Posterior cingulate gyrus (tissue), 11 donors: ENCODE measurements at places on chromosomes 7 and 10.

GRCh38 chr7:33854178-33854577 lies 51.2 kb upstream of the BMPER start:
- no peak for DNase-seq

DNA sequence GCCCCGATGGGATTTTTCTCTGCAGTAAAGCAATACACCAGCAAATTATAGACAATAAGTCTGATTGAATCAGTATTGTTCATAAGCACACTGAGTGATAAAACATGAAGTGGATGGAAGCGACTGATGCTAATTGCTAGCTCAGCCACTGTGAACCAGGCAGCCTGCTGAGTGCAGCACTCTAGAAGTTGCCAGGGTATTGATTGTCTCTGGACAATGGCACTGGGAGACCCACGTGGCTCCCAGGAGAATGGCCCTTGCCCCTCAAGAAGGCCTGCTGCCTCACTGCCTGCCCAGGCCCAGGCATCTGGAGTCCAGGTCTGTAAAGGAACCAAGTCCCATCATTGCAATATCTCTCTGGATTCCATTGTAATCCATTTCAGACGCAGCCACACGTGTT lies 80.4 kb upstream of the TCERG1L start:
- no peak for DNase-seq

DNA sequence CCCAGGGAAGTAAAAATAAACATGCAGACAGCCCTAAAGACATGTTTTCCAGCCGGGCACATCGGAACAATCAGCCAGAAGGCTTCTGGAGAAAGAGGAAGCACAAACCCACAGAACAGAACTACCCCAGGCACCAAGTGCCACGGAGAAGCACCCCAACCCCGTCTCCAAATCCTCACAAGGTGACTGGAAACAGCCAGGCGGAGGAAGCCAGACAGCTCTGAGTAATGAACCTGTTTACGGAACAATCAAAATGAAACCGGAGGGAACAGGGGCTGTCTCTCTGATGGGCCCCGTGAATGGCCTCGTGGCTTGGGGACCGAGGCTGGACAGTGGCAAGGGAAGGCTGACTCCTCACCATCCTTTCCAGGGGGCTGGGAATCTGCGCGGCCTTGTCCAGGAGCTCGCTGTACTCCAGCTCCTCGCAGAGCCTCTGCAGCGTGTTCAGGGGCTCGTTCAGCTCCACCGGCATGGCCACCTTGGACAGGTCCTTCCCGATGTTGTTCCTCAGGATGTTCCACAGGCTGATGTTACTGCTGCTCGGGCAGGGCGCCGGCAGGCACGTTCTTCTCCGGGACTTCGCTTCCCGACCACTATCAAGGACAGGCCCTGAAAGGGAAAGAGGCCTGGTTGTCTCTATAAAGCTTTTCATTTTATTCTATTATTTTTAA lies 77.0 kb upstream of the GSDME start:
- no peak for DNase-seq

GRCh38 chr7:42739638-42740037 lies 172.2 kb downstream of the C7orf25 start:
- no peak for DNase-seq

- DNase-seq = no peak
Measured at GRCh38 chr7:68581417-68581816, 1016.9 kb upstream of the AUTS2 start.

DNA sequence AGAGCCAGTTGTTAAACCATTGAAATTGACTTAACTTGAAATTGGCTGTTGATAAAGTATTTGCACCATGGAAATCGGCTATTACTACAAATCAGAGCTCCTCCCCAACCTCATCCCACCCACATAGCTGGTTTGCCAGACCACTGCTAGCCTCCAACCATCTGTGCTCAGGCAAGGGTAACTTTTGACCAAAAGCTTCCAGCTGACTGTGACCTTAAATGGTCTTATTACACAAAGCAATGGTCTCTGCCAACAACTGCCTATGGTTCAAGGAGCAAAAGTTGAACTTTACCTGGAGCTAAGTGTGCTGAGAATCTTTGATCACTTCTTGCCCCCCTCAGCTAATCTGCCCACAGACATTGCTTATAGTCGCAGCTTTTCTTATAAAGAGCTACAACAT lies 48.5 kb upstream of the ADRB1 start:
- DNase-seq = no peak

GRCh38 chr10:49278497-49278981 lies 20.4 kb upstream of the C10orf71 start:
- no peak for DNase-seq

DNA sequence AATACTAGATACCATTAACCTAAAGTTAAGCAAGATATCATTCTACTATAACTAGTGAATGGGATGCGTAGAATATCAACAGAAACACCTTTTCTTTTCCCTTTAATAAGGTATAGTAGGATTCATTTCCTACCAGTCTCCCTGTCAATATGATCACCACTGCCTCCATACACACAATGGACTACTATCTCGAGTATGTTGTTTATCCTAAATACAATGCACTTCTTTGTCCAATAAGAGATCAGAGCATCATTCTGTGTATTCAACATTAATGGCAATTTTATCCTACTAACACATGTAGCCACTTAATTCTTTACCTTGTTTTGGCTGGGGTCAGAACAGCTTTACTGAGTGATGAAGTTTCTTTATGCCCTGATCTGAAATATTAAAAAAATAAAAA lies 276.3 kb downstream of the TFEC start:
- DNase-seq = no peak

DNA sequence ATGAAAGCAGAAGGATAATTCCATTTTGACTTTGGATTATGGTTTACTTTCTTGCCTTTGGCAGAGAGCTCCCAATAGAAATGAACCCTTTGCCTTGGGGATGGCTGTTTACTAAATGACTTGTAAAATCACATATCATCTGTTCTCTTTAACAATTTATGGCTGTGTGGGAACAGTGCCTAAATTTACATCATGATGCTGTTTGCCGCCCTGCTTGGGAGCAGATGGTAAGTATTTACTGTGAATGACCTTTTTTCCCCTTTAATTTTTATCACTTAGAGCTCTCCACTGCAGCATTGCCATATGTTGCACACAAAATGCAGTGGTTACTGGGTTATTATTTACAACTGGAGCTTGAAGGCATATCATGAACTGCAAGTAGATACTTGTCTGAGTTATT lies 13.4 kb downstream of the HEPACAM2 start:
- DNase-seq = no peak

- peak; percentile 44 for DNase-seq
Measured at GRCh38 chr7:66899552-66900280, 21.3 kb upstream of the TMEM248 start.

- no peak for DNase-seq
Measured at GRCh38 chr10:117699436-117700075, 157.0 kb downstream of the EMX2 start.

- DNase-seq = peak; percentile 97
Measured at GRCh38 chr10:102229810-102230263, 3.7 kb downstream of the ELOVL3 start.

DNA sequence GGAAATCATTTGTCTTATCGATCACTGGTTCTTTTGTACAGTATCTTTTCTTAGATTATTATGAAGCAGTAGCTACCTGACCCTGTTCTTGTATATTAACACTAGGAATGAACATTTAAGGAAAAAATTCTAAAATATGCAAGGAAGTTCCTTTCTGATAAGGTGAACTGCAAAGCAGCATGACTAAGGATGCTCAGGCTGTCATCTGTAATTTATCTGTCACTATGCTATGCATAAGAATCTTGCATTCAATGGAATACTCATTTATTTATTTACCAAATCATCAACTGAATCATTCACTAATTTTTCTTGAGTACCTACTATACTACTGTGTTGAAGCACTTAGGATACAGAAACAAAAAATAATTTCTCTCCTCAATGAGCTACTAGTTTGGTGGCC lies 5.8 kb downstream of the GSDME start:
- DNase-seq = no peak
